Effector memory CD4-positive, alpha-beta T cell (primary cell): ENCODE measurements at places on chromosomes 2 and 18.

DNA sequence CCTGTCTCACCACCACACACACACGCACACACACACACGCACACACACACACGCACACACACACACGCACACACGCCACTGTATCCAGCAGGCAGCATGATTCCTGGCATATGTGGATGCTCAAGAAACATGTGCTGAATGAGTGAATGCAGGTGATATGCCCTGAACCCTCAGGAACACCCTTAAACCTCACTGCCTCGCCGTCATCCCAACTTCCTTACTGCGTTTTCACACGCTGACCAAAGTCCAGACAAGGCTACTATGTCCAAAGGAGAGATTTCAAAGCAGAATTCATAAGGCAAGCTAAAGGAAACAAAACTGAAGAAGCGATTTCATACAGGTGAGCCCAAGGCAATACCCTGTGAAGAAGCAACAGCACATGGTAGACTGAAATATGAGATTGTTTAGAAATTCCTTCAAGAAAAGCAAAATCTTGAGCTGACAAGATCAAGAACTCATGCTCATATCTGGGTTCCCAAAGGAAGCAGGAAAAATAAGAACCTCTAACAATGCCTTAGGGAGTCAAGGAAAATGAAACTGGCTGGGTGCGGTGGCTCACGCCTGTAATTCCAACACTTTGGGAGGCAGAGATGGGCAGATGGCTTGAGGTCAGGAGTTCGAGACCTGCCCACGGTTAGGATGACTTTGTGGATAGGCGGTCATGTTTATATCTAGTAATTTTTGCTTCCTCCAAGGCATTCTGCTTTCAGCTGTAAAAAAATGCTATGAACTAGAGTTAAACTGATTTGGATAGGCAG lies 69.1 kb downstream of the TNFRSF11A start:
- no peak for DNase-seq

GRCh38 chr18:78622251-78622906 lies 357.2 kb upstream of the SALL3 start:
- DNase-seq, result no peak

- no peak for DNase-seq
These were observed 27.1 kb downstream of the PID1 start for GRCh38 chr2:229243890-229244560.

- DNase-seq, result no peak
These were observed 421.0 kb downstream of the TXNL1 start for GRCh38 chr18:56217406-56217805.

DNA sequence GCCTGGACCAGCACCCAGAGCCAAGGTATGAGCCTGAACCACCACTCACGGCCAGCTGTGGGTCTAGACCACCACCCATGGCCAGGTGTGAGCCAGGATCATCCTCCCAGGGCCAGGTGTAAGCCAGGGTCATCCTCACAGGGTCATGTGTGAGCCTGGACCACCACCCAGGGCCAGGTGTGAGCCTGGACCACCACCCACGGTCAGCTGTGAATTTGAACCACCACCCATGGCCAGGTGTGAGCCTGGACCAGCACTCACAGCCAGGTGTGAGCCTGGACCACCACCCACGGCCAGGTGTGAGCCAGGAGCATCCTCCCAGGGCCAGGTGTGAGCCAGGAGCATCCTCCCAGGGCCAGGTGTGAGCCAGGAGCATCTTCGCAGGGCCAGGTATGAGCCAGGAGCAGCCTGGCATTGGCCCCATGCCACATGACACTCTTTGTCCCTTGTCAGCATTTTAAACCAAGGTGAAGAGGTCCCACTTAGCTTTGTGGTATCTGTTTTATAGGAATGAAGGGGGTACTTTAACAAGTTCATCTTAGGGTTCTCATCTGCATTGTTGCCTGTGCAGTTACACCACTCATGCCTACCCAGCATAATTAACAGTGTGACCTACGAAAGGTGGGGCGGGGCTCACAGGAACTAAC lies 71.2 kb downstream of the AGAP1 start:
- no peak for DNase-seq

- no peak for DNase-seq
These were observed 10.7 kb downstream of the IL1RL2 start for GRCh38 chr2:102197389-102198137.

GRCh38 chr2:226794751-226795171 lies 4.9 kb downstream of the IRS1 start:
- DNase-seq, result no peak

DNA sequence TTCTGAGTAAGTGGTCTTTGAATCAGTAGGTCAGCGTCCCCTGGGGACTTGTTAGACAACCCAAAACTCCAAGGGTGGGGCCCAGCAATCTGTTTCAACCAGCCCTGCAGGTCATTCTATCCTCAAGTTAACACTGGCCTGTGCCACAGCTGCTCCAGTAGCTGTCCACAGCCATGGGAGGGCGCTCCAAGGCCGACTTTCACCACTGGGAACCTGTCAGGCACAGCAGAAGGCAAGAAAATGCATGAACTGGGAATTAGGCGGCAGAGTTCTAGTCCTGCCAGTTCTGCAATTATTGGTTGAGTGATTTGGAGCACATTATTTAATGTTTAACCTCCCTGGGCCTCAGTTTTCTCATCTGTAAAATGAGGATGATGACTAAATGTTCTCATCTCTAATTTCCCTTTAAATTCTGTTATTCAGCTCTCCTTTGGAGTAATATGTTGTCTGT lies 17.4 kb upstream of the MRPL33 start:
- DNase-seq, result peak; percentile 44

- DNase-seq, result no peak
These were observed 145.6 kb downstream of the FAM161A start for GRCh38 chr2:61707984-61708852.

GRCh38 chr2:156339110-156339847 lies 6.8 kb upstream of the NR4A2 start:
- no peak for DNase-seq

GRCh38 chr2:146385031-146385430 lies 1459.8 kb upstream of the ACVR2A start:
- no peak for DNase-seq

GRCh38 chr2:200600549-200601225 lies 14.9 kb downstream of the AOX1 start:
- DNase-seq, result no peak

- DNase-seq, result no peak
These were observed 47.3 kb upstream of the PUM2 start for GRCh38 chr2:20397811-20398447.
